NCI-H1417 treated with DMSO at 0.1 percent for 48 hours (cell line): ENCODE measurements at places on chromosomes 5 and 9.

GRCh38 chr9:97307091-97307490, 368 bp upstream of the CCDC180 start:
- DNase-seq = no peak

DNA sequence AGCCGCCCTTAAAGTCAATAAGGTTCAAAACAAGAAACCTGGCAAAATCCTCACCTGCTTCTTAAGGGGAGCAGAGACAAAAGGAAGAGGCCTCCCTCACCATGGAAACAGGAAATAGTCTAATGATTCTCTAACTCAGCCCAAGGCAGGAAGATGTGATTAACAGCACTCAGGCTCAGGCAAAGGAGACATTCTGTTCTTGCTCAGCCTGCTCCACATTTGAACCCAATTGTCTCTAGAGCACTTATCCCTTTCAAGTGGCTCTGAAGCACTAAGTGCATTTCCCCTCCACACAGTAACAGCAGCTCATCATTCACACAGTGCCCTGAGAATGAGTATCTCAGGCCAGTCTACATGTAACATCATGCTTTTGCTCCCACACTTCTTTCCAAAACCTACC, 72.3 kb downstream of the NIPSNAP3B start:
- peak; percentile 68 for DNase-seq

DNA sequence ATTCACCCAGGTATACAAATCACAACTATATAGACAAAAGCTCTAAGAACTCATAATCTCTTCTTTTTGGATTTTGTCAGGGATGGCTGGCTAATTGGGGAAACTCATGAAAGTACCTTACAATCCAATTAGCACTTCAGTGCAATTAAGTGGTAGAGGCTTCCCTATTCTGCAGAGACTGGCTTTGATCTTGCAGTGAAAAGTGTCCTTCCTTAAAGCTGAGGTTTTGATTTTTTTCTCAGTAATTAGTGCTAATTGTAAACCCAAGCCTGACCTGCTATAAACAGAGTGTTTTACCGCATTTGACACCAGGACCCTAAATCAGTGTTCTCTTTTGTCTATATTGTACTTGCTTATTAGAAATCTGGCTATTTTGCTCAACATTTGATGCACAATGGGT, 294.0 kb upstream of the EFNA5 start:
- no peak for DNase-seq

- DNase-seq = no peak
Observed at GRCh38 chr9:116116393-116116792, 37.2 kb upstream of the PAPPA start.

GRCh38 chr5:36507332-36507952, 99.0 kb upstream of the SLC1A3 start:
- DNase-seq = peak; percentile 10

GRCh38 chr5:23223846-23224245, 283.6 kb upstream of the PRDM9 start:
- DNase-seq = no peak
